ENCODE measurements at places on chromosomes 7 and 10.

DNA sequence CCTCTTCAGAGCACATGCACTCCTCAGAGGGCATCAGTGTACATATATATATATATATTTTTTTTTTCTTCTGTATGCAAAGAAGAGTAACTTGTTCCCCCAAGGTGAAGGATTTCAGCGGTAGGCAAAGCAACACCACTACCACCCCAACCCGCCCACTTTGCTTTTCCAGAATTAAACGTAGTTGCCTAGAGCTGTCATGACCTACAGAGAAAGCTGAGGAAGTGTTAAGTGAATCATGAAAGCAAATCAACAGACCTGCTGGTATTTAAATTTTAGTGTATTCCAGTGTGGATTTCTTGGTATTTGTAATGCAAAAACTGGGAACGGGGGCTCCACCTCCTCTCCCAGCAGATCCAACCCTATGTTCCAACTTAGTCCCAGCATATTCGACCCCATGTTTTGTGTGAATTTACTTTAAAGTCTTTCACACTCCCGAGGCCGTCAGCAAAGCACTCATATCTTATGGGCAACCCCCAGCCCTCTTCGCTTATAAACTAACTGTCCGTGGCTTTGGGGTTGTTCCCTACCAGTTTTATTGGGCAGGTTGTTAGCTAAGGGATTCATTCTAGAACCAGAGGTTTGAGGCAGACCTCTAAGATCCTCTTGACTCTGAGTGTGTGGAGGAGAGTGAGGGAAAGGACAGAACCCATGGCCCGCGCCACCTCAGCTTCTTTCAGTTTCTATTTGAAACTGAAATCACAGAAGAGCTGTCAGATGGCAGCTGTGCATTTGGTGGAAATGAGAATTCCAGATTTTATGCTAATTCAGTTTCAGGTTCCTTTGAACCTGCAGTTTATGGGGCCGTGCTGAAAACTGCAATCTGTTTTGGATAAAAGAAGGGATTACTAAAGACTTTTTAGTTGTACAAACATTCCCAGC lies 450.2 kb upstream of the GALNT17 start:
- DNase-seq, result no peak

DNA sequence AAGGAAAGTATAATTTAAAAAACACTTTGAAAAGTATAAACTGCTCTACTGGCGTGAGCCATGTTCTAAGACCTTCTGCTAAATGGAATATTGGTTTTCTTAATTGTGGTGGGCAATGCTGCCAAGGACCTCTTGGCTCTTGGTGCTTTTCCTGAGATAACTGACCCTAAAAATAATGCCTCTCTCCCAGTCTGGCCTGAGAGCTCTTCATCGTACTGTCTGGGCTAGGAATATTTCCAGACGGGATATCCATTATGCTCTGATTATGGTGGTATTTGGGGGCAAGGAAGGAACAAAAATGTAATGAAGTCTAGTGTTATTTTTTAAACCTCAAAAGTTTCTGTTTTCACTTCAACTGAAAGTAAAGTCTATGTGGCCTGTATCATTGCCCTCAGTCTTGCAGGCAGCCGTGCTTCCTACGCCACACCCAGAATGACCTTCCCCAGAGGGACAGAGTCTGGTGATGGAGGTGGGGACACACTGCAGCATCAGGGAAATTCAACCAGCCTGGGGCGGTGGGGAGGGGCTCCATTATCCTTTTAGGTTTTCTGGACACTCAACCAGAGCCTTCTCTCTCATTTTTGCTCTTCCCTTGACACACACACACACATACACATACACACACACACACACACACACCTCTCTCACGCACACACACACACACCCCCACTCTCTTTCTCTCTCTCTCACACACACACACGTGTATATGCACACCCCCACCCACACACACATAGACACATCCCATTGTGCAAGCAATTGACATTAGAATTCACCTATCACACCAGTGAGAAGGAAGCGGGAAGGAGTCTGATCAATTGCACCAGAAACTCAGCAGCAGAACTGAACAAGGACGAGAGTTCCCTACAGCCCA lies 99.6 kb downstream of the LRRC18 start:
- no peak for DNase-seq

DNA sequence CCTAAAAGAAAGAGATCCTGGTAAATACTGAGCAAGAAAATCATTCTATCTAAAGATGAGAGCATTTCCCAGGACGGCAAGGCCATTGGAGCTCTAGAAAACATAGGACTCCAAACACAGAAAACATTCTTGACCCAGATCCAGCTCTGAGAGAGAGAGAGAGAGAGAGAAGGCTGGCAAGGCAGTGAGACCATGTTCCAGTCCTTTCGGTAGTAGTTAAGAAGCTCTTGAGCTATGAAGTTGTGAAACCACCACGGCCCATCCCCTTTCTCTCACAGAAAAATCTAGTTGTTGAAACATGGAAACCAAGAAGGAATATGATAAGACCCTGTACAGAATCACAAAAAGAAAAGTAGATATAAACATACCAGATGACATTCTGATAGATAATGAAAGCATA lies 212.4 kb upstream of the NPSR1 start:
- no peak for DNase-seq

- no peak for DNase-seq
Measured at GRCh38 chr10:5564537-5565204, 39.9 kb downstream of the CALML3 start.

DNA sequence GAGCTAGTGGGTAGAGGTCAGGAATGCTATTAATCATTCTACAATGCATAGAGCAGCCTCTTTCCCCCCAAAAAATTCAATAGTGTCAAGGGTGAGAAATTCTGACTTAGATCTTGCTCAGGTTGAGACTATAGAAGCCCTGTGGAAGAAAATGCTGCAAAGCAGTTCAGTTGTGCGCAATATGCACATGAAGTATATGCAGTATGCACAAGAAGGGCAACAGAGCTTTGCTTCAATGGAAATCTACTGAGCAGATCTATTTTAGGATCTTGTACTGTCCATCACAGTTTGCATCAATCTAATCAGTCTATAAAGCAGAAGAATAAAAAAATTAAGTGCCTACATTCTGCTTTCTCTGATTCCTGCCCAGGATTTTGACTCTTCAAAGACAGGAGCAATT lies 225.8 kb upstream of the STEAP1 start:
- DNase-seq, result no peak

GRCh38 chr7:25521236-25521635 lies 292.9 kb upstream of the NPVF start:
- no peak for DNase-seq

DNA sequence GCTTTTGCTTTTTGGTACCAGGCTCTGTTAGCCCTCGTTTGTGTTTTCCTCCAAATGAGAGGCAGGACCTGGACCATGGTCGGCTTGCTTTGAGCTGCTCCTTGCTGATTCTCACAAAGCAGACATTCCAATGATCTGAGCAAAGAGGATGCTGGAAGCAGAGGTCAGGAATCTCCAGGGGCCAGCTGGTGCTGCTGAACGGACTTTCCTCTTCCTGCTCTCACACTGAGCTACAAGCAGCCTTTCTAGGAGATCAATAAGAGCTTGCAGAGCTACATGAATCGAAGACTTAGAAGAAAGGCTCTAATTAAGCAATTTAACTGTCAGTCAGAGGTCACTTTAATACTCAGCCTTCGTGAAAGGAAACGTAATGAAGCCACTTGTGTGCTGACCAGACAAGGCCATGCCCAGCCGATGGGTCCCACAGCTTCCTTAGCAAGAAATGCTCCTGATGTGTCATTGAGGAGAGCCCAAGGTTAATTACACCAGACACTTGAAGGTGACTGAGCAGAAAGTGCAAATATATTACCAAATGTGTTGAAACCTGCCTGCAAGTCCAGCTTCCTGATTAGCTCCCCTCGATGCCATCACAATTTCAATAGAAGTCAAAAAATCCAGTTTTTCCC lies 151.3 kb upstream of the RSU1 start:
- no peak for DNase-seq

- no peak for DNase-seq
Measured at GRCh38 chr7:126696256-126697038, 556.3 kb downstream of the GRM8 start.
